RPMI8226 (cell line): ENCODE measurements at places on chromosomes 1 and 21.
A peak's percentile ranks its signal among the peaks of the same experiment; 100 is the strongest.

- DNase-seq, result no peak
Measured at GRCh38 chr21:27268290-27268689, 301.4 kb upstream of the ADAMTS5 start.

- peak; percentile 87 for DNase-seq
Measured at GRCh38 chr1:24070821-24071393, 41.0 kb downstream of the MYOM3 start.

- no peak for DNase-seq
Measured at GRCh38 chr1:163399976-163400601, 78.3 kb downstream of the NUF2 start.

GRCh38 chr1:81224222-81224621, 576.5 kb upstream of the ADGRL2 start:
- no peak for DNase-seq

DNA sequence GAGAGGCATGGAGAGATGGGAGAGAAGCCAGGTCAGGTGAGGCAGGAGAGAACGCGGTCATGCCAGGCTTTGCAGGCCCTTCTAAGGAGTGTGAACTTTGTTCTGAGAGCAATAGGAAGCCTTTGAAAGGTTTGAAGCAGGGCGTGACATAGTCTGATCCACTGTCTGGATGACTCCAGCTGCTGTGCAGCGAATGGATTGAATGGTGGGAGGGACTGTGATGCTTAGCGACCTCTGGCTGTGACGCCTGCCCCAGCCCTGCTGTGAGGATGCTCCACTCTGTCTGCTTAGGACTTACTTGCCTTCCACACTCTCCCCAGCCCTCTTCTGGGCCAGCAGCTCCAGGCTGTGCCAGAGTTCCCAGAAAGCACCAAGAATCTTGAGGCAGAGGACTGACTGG, 41.8 kb upstream of the POU3F1 start:
- DNase-seq, result peak; percentile 39

GRCh38 chr1:39238476-39238875, 34.0 kb downstream of the MACF1 start:
- DNase-seq, result no peak

- DNase-seq, result no peak
Measured at GRCh38 chr1:25666460-25666859, 49.9 kb downstream of the MAN1C1 start.

GRCh38 chr1:18010408-18010807, 97.2 kb upstream of the IGSF21 start:
- no peak for DNase-seq
